Nephron progenitor cell (in vitro differentiated cells): ENCODE measurements at places on chromosomes 3 and 15.

GRCh38 chr3:48500656-48501055, 3.3 kb downstream of the SHISA5 start:
- no peak overlapping the region for H3K4me3 ChIP-seq
- peaks cover 22% of the 10 kb centered on the region for H3K4me1 ChIP-seq

DNA sequence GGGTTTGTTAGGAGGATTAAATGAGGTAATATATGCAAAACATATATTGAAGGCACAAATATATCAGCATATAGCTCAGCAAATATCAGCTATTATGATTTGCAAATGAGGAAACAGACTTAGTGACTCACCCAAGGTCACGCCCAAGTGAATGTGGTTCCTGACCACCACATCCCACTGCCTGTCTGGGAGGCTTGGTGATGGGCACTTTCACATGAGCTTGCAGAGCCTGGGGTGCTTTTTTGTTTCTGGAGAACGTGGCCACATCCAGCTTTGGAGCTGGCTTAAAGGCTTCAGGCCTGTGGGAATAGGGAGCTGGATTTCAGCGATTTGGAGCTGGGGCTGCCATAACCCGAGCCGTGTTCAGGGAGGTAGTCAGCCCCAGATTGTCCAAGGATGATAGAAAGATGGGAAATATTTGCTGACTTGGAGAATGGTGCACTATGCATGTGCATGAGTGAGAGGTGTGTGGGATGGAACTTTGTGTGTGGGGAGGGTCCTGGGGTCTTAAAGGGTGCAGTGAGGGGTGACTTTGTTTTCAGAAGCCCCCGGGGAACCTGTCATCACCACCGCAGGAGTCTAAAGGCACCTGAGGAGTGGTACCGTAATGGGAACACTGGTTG, 12.0 kb upstream of the FGD5 start:
- H3K4me3 ChIP-seq = no peak overlapping the region
- H3K27me3 ChIP-seq = peaks cover 65% of the 10 kb centered on the region
- DNase-seq = no peak
- H3K4me1 ChIP-seq = peaks cover 56% of the 10 kb centered on the region

DNA sequence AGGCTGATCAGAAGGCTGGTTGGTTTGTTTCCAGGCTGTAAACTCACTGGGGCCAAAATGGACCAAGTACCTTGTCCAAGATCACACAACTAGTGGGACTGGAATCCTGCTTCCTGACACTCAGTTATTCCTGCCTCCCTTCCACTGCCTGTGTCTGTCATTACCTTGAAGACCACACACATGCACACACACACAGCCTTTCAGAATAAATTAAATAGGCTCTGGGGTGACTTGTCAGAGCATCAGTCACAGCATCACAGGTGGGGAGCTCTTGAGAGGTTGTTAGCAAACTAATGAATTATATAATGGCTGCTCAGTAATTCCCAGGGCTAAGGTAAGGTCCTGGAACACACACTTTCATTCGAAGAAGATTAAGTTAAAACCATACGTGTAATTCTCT, 231.8 kb downstream of the UACA start:
- no peak overlapping the region for H3K27ac ChIP-seq
- H3K4me1 ChIP-seq = peaks cover 45% of the 10 kb centered on the region
- peaks cover 49% of the 10 kb centered on the region for H3K27me3 ChIP-seq

GRCh38 chr3:25537516-25537915, 109.5 kb downstream of the RARB start:
- no peak overlapping the region for H3K27ac ChIP-seq
- no peak overlapping the region for H3K4me3 ChIP-seq
- peaks cover 15% of the 10 kb centered on the region for H3K4me1 ChIP-seq
- H3K27me3 ChIP-seq = peaks cover 2% of the 10 kb centered on the region

DNA sequence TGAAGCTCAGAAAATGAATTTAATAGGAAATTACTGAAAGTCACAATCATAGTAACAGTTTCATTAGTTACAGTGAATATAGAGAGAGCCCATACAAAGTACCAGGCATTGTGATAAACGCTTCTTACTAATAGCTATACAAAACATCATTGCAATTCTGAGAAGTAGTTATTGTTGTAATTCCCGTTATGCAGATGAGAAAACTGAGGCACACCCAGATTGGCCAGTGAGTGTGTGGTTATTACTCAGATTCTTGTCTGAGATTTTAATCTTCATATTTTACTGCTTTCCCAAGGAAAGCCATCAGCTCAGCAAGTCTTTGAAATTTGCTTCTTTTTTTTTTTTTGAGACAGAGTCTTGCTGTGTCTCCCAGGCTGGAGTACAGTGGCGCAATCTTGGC, 14.3 kb downstream of the FLNB start:
- peaks cover 61% of the 10 kb centered on the region for H3K4me1 ChIP-seq
- peaks cover 2% of the 10 kb centered on the region for H3K27me3 ChIP-seq
- no peak overlapping the region for H3K4me3 ChIP-seq
- no peak for DNase-seq

- peaks cover 4% of the 10 kb centered on the region for H3K27me3 ChIP-seq
- peaks cover 15% of the 10 kb centered on the region for H3K4me1 ChIP-seq
- no peak for DNase-seq
- H3K27ac ChIP-seq = no peak overlapping the region
Observed at GRCh38 chr3:114892880-114893279, 254.2 kb downstream of the ZBTB20 start.

DNA sequence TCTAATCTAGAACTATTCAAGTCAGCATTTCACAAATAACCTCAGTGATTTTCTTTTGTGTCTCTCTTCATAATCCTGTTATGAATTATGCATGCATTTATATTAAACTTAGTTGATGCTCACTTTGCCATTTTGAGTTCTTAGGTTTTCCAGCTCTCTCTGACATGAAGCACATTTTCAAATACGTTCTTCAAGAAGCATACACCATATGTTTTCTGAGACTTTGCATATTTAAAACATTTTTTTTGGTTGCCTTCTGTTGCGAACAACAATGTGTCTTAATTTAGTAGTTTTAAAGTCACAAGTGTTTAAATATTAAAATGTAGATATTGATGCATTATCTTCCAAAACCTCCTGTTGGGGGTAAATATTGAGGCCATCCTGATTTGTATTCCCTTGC, 37.5 kb downstream of the SH3GL3 start:
- no peak for DNase-seq

GRCh38 chr15:66483131-66483566, 14.4 kb downstream of the SNAPC5 start:
- DNase-seq = no peak
- no peak overlapping the region for H3K4me3 ChIP-seq
- peaks cover 32% of the 10 kb centered on the region for H3K36me3 ChIP-seq
- H3K4me1 ChIP-seq = no peaks in the 10 kb centered on the region
- H3K27ac ChIP-seq = no peak overlapping the region

GRCh38 chr3:190043741-190044140, 77.0 kb downstream of the P3H2 start:
- H3K27me3 ChIP-seq = no peaks in the 10 kb centered on the region
- no peak overlapping the region for H3K4me3 ChIP-seq
- H3K4me1 ChIP-seq = peaks cover 57% of the 10 kb centered on the region
- no peak for DNase-seq

DNA sequence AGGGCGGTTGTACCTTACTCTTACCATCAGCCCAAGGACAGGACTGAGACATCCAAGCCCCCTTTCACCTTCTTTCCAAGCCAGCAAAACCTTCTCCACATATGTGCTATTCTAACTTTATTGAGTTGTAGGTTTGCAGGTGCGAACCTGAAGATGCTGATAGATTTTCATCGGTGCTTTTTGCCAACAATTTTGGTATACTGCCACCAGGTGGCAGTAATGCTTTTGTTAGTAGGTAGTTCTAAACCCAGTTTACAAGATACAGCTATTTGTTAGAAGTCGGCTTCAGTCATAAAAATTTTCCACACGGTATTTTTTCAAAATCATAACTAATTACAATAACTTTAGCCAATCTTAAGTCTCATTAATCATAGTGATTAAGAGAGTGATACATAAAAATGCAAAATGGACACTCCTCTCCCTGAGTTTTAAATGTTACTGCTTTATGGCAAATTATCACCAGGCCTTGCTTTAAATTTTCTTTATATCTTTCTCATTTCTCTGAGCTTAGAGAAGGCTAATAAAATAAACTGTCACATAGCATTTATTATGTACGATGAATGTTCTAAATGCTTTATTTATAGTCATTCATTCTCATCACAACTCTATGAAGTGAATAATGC, 636 bp downstream of the TBC1D21 start:
- no peaks in the 10 kb centered on the region for H3K4me1 ChIP-seq
- DNase-seq = peak; percentile 31
- no peak overlapping the region for H3K4me3 ChIP-seq
- no peak overlapping the region for H3K27ac ChIP-seq
- H3K27me3 ChIP-seq = peaks cover 40% of the 10 kb centered on the region
- H3K36me3 ChIP-seq = no peaks in the 10 kb centered on the region

DNA sequence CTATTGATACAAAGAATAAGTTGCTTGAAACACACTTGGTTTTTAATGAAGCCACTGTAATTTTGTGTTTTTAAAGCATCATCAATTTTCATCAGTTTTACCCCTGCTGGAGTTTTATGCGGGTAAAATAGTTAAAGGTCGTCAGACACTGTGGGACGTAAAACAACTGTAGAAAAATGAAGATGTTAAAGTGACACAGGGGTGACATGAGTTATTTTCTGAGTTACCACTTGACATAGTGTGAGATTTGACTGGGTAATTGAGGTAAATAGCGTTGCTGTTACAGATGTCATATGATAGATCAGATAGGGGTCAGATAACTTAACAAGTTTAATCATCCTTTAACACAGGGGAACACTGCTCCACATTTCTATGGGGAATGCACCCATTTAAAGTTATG, 297.6 kb downstream of the CHL1 start:
- no peaks in the 10 kb centered on the region for H3K4me1 ChIP-seq
- no peak overlapping the region for H3K27ac ChIP-seq
- peaks cover 3% of the 10 kb centered on the region for H3K27me3 ChIP-seq
- no peaks in the 10 kb centered on the region for H3K36me3 ChIP-seq
- H3K4me3 ChIP-seq = no peak overlapping the region

- no peak overlapping the region for H3K4me3 ChIP-seq
- DNase-seq = no peak
- peaks cover 16% of the 10 kb centered on the region for H3K4me1 ChIP-seq
- peaks cover 40% of the 10 kb centered on the region for H3K36me3 ChIP-seq
- no peaks in the 10 kb centered on the region for H3K27me3 ChIP-seq
Observed at GRCh38 chr15:29024662-29025061, 138.9 kb downstream of the APBA2 start.

DNA sequence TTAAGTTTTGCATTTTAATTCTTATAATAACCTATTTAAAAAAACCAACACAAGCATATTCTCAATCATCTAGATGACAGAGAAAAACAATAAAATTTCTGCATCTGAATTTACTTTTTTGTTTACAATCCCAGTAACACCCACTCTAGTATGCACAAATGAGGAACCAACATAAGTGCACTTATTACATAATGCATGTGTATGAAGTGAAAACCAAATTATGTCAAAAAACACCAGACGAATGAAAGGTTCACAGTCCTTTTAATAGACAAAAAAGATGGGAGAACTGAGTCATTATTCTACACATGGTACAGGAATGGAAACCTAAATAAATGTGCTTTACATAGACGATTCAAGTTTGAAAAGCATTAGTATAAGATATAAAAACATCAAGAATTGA, 91.7 kb downstream of the NR1I2 start:
- no peak overlapping the region for H3K4me3 ChIP-seq
- H3K27ac ChIP-seq = no peak overlapping the region
- DNase-seq = no peak

- H3K27me3 ChIP-seq = peaks cover 7% of the 10 kb centered on the region
- peaks cover 7% of the 10 kb centered on the region for H3K4me1 ChIP-seq
- H3K36me3 ChIP-seq = no peaks in the 10 kb centered on the region
- DNase-seq = no peak
- no peak overlapping the region for H3K4me3 ChIP-seq
- H3K27ac ChIP-seq = no peak overlapping the region
Observed at GRCh38 chr3:149258298-149258697, 36.7 kb upstream of the CP start.

GRCh38 chr3:104764496-104764895, 602.2 kb upstream of the ALCAM start:
- no peaks in the 10 kb centered on the region for H3K36me3 ChIP-seq
- no peaks in the 10 kb centered on the region for H3K4me1 ChIP-seq

GRCh38 chr15:74821091-74821789, 5.2 kb upstream of the CPLX3 start:
- H3K4me3 ChIP-seq = no peak overlapping the region
- H3K36me3 ChIP-seq = no peaks in the 10 kb centered on the region
- DNase-seq = no peak
- peaks cover 20% of the 10 kb centered on the region for H3K4me1 ChIP-seq

GRCh38 chr3:100765437-100765975, 56.2 kb downstream of the TFG start:
- DNase-seq = no peak
- no peaks in the 10 kb centered on the region for H3K4me1 ChIP-seq
- H3K27me3 ChIP-seq = peaks cover 2% of the 10 kb centered on the region

DNA sequence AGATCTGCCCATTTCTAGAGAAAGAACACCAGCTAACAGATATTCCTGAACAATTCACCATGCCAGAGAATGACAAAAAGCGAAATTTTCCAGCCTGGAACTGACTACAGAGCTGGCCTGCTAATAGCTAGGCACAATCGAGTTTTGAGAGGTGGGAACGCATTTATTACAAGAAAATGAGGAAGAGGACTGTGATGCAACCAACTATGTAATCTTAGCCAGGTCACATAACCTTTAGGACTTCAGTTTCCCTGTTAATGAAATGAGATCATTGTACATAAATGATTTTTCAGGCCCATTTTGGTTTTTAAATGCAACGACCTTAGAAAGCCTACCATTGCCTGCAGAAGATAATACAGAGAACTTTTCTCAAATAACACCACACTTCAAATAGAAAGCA, 72.1 kb upstream of the SETMAR start:
- peaks cover 6% of the 10 kb centered on the region for H3K4me1 ChIP-seq
- no peak overlapping the region for H3K27ac ChIP-seq
- DNase-seq = no peak
- H3K36me3 ChIP-seq = no peaks in the 10 kb centered on the region

GRCh38 chr3:58261954-58262666, 24.5 kb downstream of the ABHD6 start:
- H3K4me3 ChIP-seq = no peak overlapping the region
- H3K27me3 ChIP-seq = peaks cover 4% of the 10 kb centered on the region
- H3K27ac ChIP-seq = no peak overlapping the region
- H3K36me3 ChIP-seq = peaks cover 16% of the 10 kb centered on the region
- peaks cover 14% of the 10 kb centered on the region for H3K4me1 ChIP-seq
- no peak for DNase-seq
